Stimulated activated CD4-positive, alpha-beta T cell treated with anti-CD3 and anti-CD28 coated beads, TNF-alpha, amount 100 ng/mL, for 24 hours (primary cell): ENCODE measurements at places on chromosomes 12 and 14.

DNA sequence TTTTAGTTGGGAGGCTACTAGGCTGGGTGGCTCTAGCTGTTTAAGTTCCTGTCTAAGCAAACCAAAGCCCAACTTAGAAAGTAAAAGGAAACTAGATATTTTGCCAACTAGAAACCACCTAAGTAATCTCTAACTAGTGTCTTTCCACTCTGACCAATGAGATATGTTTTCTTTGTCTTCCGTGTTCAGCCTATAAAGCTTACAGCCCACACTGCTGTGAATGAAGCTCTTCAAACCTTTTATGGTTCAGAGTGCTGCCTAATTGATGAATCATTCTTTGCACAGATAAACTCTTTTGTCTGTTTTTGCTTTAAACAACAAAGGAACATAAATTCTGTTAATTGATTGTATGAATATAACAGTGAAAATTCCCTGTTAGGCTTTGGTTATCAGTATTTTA lies 66.1 kb downstream of the FUT8 start:
- no peak for DNase-seq

- no peak for DNase-seq
Measured at GRCh38 chr14:51545396-51545795, 106.3 kb upstream of the FRMD6 start.

GRCh38 chr12:12521888-12522287 lies 40.8 kb downstream of the DUSP16 start:
- no peak for DNase-seq

GRCh38 chr14:51701951-51702350 lies 50.2 kb downstream of the FRMD6 start:
- no peak for DNase-seq

DNA sequence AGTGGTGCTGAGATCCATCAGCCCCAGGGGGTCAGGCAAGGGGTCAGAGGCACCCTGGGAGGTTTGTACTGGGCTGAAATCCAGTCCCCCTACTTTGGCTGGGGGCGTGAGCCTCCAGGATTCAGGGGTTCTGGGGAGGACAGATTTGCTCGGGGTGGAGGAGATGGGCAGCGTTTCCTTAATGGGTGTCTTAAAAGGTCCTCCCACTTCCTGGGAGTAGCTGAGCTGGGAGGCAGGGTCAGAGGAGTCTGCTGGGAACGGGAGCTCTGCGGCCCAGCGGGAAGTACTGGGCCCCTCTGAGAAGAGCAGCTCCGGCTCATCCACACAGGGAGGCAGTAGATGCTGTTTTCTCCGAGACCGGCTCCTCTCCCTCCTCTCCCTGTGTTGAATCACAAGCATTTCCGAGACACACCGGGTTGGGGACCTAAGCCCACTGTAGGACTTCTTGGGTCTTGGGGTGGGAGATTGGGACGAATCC lies 2.1 kb upstream of the TEX52 start:
- no peak for DNase-seq

DNA sequence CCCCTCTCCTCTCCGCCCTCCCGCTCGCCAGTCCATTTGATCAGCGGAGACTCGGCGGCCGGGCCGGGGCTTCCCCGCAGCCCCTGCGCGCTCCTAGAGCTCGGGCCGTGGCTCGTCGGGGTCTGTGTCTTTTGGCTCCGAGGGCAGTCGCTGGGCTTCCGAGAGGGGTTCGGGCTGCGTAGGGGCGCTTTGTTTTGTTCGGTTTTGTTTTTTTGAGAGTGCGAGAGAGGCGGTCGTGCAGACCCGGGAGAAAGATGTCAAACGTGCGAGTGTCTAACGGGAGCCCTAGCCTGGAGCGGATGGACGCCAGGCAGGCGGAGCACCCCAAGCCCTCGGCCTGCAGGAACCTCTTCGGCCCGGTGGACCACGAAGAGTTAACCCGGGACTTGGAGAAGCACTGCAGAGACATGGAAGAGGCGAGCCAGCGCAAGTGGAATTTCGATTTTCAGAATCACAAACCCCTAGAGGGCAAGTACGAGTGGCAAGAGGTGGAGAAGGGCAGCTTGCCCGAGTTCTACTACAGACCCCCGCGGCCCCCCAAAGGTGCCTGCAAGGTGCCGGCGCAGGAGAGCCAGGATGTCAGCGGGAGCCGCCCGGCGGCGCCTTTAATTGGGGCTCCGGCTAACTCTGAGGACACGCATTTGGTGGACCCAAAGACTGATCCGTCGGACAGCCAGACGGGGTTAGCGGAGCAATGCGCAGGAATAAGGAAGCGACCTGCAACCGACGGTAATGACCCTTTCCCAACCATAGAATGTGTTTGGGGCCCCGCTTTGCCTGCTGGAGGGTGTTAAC lies 615 bp downstream of the CDKN1B start:
- DNase-seq = no peak

DNA sequence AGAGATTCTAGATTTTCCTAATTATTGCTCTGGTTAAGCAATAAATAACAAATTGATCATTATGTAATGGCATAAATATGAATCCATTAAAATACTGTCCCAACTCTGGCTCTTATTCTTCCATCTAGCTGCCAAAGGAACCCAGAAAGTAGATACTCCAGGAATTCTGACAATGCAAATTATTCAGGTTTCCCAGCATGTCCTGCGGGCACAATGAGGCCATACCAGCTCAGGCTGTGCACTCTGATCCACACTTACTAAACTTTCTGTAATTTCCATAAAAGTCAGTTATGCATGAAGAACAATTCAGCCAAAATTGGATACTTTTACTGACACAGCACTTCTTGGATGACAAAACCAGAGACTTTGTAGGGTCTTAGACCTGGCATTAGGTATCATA lies 576.3 kb downstream of the KCNH5 start:
- no peak for DNase-seq

DNA sequence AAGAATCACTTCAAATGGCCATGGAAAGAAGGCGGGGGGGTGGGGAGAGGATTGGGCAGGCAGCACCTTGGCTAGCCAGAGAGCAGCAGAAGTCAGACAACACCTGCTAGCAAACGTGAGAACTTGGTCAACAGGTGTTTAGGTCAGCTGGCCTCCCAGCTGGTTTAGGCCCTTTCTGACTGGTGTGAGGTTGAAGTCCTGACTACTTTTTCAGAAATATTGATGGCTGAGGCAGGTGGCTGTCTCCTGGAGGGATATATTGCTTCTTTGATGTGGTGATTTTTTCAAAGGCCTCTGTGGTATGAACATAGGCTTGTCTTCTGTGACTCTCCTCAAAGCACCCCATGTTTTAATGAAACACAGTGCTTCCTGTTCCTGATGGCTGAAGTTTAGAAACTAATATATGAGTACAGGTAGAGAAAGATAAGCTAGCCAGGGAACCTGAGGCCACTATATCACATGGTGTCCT lies 238.2 kb upstream of the SSTR1 start:
- DNase-seq = no peak

GRCh38 chr14:44027397-44027796 lies 479.7 kb downstream of the FSCB start:
- DNase-seq = no peak

DNA sequence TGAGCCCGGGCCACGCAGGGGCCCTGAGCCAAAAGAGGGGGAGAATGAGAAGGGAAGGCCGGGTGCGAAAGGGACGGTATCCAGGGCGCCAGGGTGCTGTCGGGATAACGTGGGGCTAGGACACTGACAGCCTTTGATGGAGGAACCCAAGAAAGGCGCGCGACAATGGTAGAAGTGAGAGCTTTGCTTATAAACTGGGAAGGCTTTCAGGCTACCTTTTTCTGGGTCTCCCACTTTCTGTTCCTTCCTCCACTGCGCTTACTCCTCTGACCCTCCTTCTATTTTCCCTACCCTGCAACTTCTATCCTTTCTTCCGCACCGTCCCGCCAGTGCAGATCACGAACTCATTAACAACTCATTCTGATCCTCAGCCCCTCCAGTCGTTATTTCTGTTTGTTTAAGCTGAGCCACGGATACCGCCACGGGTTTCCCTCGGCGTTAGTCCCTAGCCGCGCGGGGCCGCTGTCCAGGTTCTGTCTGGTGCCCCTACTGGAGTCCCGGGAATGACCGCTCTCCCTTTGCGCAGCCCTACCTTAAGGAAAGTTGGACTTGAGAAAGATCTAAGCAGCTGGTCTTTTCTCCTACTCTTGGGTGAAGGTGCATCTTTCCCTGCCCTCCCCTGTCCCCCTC lies 3.0 kb downstream of the SSTR1 start:
- DNase-seq = no peak

GRCh38 chr12:120092551-120093335 lies 23.8 kb downstream of the RAB35 start:
- no peak for DNase-seq

GRCh38 chr12:129614221-129614885 lies 289.5 kb downstream of the TMEM132D start:
- no peak for DNase-seq

DNA sequence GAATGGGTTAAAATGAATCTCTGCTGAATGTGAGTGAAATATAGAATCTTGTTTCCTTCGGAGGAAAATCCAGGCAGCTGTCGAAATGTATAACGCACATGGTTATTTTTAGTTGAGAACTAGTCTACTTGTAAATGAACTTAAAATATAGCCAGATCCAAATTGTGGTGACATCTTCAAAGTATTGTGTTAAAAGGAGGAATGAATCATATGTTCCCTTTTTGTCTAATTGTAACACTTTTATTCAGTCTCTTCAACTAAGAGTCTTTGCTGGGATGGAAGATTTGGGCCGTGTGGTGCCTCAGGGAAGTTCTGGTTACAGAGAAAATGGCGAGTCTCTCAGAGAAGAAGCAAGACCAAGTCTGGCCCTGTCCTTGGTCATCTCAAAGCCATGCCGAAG lies 82.5 kb downstream of the SLC4A8 start:
- no peak for DNase-seq

- no peak for DNase-seq
Measured at GRCh38 chr12:110971189-110971920, 51.0 kb upstream of the MYL2 start.

GRCh38 chr14:91241863-91242262 lies 2.6 kb downstream of the GPR68 start:
- DNase-seq = no peak

DNA sequence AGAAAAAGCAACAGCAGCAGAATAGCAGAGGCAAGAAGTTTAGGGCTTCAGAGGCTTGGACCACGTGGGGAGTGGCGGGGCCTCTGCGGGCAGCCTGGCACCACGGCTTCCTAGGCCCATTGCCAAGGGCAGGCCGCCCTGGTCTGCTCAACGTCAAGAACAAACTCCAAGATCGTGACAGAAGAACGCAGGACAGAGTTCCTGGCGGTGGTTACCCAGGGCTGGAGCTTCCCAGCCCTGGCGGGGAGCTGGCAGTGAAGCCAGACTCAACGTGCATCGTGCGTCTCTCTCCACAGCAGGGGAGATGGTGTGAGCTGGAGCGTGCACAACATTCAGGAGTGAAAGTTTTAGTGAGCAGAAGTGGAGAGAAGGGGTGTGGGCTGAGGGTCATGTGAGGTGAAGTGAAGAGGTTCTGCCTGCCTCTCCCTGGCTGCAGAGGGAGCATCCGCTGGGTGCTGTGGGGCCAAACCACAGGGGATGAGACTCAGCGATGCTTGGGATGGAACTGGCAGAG lies 13.9 kb upstream of the CACNA2D4 start:
- DNase-seq = no peak

GRCh38 chr12:131593406-131593805 lies 117.5 kb upstream of the SFSWAP start:
- DNase-seq = no peak

GRCh38 chr14:28596391-28596790 lies 170.2 kb upstream of the FOXG1 start:
- no peak for DNase-seq
